ENCODE measurements at places on chromosomes 3 and 15.

DNA sequence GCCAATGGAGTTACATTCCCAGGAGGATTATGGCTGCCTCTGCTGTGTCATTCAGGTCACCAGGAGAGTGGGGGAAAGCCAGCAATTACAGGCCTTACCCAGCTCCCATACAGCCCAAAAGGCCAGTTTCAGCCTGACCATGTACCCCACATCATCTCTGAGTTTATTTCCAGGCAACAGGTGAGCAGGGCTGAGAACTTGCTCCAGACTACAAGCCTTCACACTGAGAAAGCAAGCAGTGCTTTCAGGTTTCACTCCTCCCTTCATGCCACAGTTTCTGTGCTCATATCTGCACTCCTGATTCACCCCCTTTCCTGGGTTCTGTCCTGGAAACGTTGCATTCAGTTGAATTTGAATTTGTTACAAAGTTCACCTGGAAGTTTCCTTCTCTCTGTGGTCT lies 68.1 kb upstream of the ABI3BP start:
- DNase-seq, result no peak

DNA sequence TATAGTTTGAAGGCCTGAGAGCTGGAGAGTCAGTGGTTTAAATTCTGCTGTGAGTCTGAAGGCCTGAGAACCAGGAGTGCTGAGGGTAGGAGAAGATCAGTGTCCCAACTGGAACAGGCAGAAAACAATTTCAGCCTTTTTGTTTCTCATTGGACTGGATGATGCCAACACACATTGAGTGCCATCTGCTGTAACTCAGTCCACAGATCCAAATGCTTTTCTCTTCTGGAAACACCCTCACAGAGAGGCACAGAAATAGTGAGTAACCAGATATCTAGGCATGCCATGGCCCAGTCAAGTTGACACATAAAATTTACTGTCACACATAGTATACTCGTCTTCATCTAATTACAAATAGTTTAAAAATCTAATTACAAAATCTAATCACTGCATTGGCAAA lies 100.8 kb downstream of the NEO1 start:
- no peak for DNase-seq

DNA sequence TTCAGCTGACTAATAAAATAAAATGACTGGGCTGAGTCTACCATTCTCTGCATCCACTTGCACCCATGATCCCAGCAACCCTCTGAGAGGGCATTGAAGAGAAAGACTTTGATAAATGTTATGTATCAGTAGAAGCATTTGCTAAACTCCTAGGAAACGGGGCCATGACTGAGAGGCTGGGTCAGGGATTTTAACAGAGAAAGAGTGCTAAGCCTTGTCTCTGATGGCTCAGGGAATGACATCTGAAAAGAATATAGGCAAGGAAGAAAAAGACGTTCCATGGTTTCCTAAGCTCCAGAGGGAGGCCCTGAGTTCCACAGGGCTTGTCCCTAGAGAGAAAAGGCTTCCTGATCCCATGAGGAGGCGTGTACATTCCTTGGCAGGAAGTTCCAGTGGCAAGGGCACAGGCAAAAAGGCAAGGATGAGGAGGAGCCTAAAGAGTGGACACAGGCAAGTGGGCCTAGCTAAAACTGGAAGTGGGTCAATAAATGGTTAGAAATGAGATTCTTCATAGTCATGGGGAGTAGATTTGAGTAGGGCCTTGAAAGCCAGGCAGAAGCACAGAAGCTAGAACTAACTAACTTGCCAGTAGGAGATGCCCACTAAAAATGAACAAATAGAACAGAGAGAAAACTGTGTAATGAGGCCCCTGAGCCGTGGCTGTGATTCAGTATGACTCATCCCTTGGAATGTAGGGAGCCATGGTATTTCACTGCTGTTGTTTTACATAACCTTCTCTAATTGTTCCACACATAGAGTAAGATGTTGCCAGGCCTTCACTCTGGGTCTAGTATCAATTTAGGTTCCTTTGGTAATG lies 44.9 kb upstream of the MANF start:
- no peak for DNase-seq

GRCh38 chr3:18069568-18069967 lies 327.1 kb upstream of the TBC1D5 start:
- DNase-seq, result no peak

GRCh38 chr15:79408041-79408440 lies 24.1 kb upstream of the MINAR1 start:
- DNase-seq, result no peak

DNA sequence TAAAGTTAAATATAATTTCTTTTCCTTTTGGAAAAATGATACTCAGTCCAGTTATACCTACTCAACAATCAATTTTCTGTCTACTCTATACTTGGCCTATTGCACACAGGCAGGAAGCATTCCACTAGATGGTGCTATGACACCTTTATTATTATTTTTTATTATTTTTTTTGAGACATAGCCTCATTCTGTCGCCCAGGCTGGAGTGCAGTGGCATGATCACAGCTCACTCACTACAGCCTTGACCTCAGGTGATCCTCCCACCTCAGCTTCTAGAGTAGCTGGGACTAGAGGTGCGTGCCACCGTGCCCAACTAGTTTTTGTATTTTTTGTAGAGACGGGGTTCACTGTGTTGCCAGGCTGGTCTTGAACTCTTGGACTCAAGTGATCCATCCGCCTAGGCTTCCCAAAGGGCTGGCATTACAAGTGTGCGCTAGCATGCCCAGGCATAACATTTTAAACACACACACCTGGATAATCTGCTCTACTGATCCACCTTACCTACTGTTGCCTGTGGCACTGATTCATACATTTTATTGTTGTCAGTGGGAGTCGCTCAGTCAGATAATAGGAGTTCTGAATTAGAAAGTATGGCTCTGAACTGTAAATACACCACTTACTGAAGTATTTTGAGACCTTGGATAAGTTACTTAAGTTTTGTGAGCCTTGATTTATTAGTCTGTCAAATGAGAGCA lies 56.2 kb downstream of the EIF3J start:
- no peak for DNase-seq

DNA sequence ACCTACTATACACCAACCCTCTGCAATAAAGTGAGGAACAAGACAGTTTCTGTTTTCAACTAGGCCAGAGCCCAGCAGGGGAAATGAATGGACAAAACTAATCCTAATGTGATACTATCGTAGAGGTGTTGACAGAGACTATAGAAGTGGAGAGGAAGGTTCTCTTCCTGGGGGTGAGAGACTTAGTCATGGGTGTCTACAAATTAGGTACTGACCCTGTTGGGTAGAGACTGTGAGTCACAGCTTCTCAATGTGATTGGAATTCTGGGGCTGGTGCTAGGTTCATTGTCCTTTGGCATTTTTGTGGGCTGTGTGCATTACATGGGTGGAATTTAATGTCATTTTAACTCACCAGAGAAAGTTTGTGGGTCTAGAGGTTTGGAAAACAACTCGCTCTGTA lies 79.3 kb downstream of the ADAMTSL3 start:
- no peak for DNase-seq

DNA sequence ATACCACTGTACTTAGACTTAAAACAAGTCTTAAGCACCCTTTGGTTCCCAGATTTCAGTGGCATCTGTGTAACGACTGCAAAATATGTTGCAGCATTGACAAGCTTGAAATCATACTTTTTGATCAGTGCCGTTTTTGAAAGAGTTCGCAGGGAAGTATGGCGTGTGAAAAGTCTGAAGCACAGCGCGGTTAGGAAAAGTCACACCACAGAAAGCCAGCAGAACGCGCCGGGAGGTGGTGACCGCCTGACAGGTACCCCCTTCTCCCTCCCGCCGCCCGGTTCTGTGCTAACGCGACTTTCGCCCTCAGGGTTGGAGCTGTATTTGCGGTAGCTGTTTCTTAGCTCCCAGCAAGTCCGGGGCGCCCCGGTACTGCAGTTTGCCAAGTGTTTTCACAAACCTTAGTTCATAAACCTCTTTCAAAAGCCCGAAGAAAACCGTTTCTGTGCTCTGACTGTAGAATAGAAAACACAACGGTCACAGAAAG lies 481 bp upstream of the CRYBG3 start:
- DNase-seq, result peak; percentile 21

GRCh38 chr3:128845778-128846485 lies 33.5 kb upstream of the ACAD9 start:
- peak; percentile 69 for DNase-seq

DNA sequence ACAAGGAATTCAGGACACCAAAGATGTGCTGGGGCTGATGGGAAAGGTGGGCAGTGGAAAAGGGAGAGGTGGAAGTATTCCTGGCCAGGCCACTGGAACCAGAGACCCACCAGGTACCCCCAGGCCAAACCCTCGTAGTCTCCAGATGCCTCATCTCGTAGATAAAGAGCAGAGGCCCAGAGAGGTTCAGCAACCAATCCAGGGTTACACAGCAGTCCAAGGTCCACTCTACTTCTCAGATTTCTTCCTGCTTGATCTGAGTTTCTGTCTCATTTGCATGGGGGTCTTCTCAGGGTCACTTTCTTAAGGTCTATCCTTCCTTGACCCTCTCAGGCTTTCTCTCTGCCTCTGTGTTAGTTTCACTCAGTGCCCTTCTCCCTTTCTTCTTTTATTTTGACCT lies 5.1 kb downstream of the TTC21A start:
- no peak for DNase-seq

GRCh38 chr15:96338766-96339618 lies 8.5 kb downstream of the NR2F2 start:
- DNase-seq, result no peak

GRCh38 chr3:142705198-142705597 lies 18.6 kb upstream of the TRPC1 start:
- DNase-seq, result no peak

GRCh38 chr15:96494505-96494904 lies 164.0 kb downstream of the NR2F2 start:
- no peak for DNase-seq

- DNase-seq, result no peak
Measured at GRCh38 chr15:50137330-50137761, 18.3 kb upstream of the ATP8B4 start.

DNA sequence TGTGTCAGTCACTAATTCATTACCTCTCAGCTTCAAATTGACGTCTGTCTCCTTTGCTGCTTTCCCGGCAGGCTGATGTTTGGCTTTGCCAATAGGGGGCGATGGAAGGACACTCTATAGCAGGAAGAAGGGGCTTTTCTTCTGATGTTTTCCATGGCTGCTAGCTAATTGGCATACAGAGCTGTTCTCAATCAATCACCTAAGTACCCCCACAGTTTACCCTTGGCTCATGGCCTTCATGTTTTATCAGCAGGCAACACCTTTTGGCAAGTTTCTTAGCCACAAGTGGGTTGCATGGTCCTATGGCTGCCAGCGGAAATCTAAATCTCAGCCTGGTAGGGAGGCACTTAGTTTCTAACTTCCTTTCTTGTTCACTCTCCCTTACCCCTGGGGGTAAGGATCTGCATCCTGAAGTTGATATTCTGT lies 45.0 kb downstream of the ESYT3 start:
- no peak for DNase-seq

DNA sequence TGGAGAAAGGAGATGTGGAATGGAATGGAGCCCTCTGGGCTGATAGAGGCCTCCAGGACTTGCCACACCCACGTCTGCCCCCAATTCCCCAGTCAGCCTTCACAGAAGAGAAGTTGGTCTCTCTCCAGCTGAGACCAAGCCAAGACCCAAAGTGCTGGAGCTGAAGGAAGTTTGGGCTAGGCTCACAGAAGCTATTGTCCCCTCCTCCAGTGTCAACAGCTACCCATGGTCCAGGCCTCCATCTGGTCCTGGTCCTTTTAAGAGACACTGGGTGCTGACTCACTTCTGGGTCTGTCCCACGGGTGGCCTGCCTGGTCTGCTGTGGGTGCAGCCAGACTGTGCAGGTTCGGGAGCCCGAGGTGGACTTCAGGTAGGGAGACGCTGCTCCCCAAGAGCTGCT lies 179.8 kb downstream of the APBA2 start:
- no peak for DNase-seq

DNA sequence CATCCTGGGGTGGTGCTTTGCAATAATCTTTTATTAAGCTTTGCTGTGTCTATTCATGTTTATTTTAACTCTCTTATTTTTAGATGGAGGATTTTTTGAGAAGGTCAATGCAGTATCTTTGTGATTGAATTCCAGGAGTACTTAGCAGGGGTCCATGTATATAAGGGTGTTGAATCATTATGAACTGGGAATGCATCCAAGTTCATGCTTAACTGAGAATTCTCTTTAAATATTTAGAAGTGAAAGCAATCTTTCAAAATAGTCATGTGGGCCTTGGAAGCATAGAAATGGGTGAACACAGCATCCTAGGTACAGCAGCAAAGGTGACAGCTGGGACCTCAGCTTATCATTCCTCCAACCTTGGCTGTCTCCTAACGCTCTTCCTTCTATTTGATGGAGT lies 27.3 kb downstream of the SPTSSB start:
- no peak for DNase-seq

DNA sequence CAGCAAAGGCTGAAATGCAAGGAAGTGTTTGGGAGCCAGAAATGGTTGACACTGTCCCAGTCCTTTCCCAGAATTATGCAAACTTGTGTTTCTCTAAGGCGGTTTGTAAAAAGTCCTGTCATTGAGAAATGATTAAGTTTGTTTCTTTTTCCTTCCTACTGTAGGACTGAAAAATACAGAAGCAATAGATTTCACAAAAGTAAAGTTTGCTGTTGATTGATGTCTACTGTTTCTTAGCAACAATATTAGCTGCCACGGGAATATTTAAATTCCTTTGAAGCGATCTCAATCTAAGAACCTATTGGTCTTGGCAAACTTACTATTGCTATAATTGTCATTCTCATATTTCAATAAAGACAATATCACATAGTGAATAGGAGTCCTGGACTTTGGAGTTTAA lies 100.7 kb upstream of the IL12A start:
- no peak for DNase-seq

- DNase-seq, result no peak
Measured at GRCh38 chr15:32959077-32959476, 235.4 kb downstream of the FMN1 start.

GRCh38 chr15:71237456-71238188 lies 122.4 kb downstream of the THSD4 start:
- no peak for DNase-seq

GRCh38 chr3:126051234-126051633 lies 32.7 kb downstream of the SLC41A3 start:
- no peak for DNase-seq

DNA sequence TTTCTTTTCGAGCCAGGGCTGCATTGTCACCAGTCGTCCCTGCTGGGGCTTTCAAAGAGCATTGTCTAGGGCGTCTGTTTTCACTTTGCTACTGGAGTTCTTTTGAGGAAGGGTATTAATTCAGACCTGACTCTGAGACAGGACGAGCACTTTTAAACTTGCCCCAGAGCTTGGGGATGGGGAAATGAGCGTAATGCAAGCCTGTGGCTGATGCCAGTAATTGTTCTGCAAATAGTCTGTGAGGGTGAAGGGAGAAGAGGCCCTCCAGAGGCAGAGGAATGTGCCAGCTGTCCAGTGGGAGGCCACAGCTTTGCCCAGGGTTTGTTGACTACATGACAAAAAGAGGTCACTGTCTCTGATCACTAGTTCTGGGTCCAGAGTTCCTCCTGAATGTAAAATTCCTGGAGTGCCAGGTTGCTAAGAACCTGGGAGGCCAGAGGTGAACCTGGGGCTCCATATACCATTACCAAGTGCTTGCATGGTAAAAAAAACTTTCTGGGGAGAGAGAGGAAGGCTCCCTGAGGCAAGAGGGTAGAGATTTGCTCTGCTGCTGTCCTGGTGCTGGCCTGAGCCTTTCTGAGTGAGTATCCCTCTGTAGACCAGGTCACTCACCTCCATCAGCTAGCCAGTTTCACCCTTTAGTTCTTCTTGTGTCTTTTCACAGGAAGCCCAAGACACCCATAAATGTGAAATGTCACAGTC lies 14.8 kb downstream of the EEFSEC start:
- DNase-seq, result no peak

All from stimulated activated CD4-positive, alpha-beta T cell treated with anti-CD3 and anti-CD28 coated beads, Interleukin-15, amount 100 ng/mL, for 1 hour (primary cell).